GM23338 (cell line): ENCODE measurements at places on chromosomes 5 and 9.

- DNase-seq: no peak
Measured at GRCh38 chr5:110836851-110837250, 98.0 kb downstream of the SLC25A46 start.

DNA sequence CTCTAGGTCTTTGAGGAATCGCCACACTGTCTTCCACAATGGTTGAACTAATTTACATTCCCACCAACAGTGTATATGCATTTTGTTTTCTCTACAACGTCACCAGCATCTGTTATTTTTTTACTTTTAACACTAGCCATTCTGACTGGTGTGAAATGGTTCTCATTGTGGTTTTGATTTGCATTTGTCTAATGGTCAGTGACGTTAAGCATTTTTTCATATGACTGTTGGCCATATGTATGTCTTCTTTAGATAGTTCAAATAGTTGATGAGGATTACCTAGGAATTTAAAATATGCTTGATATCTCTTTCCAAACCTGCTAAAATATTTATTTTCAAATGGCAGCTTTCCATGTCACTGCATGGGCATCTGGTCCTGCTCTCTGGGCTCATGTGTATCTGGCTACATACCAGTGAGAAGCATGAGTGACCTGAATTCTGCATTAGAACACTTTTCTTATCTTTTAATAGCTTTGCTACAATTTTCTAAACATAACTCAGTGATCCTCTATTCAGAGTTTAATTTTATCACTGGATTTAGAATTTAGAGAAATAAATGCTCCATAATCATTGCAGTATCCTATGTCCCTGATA is 95.8 kb upstream of the ADAMTS16 start:
- DNase-seq: no peak

DNA sequence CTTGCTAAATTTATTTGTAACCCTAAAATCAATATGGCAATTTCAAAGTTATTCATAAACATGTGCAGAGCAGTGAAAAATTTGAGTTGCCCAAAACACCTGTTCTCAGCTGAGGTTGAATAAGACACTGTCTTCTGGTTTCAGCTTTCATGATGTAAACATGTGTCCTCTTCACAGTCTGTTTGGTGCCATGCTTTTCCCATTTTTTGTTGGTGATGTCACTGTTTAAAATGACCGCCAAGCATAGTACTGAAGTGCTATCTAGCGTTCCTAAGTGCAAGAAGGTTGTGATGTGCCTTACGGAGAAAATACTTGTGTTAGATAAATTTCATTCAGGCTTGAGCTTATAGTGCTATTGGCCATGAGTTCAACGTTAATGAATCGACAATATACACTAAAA is 580.8 kb downstream of the ACTL7B start:
- no peak for DNase-seq

DNA sequence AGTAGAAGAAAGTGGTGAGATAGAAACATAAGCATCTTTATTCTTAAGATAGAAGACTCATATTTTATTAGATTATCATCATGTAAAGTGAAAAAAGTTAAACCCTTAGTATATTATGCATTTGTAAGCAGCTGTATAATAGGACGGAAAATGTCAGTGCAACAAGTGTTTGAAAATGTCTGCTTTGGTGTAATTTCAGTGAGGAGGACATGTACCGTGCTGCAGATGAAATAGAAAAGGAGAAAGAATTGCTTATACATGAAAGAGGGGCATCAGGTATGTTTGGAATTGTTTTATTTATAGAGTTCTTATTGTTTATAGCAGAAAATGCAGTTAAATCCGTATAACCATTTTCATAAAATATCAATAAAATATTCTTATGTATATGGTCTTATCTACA is 8.9 kb downstream of the OTULIN start:
- no peak for DNase-seq

DNA sequence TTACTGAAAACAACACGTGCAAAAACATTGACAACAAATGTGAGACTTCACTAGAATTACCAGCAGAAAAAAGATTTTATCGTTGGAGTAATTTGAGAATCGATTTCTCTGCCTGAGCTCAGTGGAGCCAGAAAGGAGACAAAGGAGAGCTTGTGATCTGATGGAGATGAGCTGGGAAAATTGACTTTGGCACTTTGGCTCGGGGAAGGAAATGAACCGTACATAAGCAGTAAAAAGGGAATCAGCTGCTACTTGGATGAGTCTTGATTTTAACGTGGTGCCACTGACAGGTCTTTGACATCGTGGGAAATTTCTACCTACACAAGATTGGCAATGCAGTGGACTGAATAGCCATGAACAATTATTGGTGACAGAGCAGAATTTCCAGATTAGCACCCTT is 244.7 kb upstream of the RPS23 start:
- no peak for DNase-seq

DNA sequence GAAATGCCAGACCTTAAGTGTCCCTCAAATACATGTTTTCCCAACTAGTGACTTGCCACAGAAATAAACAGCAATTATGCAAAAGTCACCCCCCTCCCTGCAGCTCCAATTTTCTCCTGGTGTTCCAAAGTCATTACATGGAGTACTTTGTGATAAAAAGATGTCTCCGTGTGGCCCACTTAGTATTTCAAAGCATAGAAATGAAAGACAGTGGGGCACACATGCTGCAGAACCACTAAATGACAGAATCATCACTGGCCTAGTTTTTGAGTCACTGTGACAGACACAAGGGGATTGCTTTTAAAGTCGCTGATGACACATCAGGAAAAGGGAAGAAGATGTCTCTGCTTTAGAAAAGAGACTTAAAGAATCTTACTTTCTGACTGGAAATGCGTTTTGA is 323.4 kb downstream of the PSAT1 start:
- DNase-seq: no peak

DNA sequence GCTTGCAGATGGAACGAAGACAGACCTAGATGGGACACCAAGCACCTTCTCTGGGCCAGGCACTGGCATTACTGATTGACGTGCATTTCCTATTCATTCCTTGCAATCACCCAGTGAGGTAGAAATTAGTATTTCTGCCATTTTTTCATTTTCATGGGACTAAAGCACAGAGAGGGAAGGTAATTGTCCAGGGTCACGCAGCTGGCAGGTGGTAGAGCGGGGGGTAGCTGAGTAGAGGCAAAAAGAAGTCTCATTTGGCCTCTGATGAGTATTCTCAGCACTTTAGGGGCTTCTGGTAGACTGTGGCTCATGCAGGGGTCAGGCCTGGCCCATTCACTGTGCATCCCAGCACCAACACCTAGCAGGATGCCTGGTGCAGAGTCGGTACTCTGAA is 19.5 kb upstream of the DUSP1 start:
- no peak for DNase-seq

DNA sequence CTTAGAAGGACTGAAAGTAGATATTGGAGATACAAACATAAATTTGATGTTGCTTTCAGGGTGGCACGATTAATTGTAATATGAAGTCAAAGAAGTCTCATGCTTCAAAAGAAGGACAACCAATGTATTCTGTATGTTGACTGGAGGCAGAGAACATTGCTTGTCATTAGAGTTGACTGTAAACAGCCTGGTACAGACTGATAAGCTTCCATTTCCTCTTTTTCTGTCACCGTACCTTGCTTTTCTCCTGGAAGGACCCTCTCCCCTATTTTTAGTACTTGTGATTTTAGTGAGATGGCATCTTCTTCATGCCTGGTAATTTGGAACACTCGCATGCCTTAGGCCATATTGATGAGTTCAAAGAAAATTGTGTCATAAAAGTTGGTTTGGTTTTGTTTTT is 809.4 kb downstream of the PRELID2 start:
- DNase-seq: no peak

GRCh38 chr5:38607396-38607795 is 51.0 kb upstream of the LIFR start:
- DNase-seq: no peak

DNA sequence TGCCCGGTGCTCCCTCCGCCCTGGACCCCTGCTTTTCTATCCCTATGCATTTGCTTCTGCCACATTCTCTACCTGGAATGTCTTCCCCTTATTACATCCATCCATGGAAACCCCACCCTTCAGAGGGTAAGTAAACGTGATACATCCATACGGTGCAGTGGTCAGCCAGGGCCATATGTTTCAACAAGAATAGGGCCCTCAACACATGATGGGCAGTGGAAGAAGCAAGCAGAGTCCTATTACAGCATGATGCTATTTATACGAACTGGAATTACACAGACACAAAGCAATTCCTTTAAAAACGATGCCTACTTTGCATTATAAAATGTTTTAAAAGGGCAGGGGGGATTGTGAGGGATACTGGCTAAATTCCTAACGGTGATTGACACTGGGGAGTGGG is 38.2 kb upstream of the PTGS1 start:
- no peak for DNase-seq

DNA sequence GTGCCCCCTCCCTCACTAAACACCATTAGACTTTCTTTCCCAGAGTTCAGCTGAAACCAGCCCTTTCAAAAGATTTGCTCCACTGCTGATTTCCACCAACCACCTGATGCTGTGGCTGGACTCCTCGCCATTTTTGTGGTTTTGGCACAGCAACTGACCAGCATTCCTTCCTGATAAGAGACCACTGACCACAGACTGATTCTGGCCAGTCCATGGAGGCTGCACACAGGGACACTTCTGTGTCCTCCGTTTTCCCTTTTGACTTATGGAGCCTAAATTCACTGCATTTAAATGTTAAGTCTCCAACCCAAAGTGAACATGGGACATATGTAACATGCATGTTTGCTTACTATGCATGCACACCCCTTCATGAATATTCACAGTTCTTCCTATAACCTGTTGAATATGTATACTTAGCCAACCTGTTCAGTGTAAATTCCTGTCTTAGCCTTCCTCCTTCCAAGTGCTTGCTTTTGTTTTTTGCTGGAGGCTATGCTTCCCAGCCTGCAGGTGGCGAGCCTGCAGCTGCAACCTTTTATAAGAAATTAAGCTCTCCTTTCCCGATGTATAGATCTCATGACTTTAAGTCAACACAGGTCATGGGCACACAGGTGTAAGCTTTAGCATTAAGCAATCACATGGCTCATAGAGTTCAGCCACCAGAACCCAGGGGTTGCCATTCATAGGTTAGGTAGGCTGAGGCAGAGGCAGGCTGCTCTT is 78.7 kb downstream of the ACTL7B start:
- peak; percentile 59 for DNase-seq

DNA sequence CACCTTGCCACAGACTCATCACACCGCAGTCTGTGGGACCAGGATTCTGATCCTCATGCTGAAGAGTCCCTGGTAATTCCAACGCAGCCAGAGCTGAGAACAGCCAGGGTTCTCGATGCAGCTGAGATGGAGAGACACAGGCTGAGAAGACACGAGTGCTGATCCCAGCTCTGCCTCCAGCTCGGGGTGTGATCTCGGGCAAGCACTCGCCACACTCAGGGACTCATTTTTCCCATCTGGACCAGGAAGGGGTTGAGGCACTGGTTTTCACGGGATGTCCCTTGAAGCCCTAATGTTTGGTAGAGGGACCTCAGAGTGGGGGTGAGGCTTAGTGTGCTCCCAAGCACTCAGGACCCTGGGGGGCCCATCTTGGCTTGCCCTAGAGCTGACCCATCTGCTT is 200.4 kb downstream of the CDK5RAP2 start:
- no peak for DNase-seq

GRCh38 chr5:147613359-147613758 is 103.5 kb upstream of the DPYSL3 start:
- no peak for DNase-seq

GRCh38 chr9:1837453-1838084 is 177.6 kb upstream of the SMARCA2 start:
- peak; percentile 90 for DNase-seq

DNA sequence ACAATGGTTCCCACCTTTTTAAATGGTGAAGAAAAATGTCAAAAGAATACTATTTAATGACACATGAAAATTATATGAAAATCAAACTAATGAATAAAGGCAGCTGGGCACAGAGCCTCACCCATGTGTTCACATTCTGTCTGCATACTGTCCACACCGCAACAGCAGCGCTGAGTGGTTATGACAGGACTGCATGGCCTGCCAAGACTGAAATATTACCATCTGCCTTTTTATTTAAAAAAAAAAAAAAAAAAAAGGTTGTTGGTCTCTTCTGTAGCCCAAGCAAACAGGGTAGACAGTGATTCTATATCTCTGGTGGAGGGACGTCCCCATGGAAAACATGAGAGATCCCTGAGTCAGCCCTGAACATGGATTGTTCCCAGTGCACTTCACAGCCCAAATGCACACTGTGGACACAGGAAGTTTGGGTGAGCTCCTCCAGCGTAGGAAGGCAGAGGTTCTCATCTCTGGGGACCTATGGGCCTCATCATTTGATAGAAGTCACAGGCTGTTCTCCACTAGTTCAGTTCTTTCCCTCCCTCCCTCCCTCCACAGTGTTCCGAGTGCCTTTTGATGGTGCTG is 44.9 kb upstream of the SHC3 start:
- DNase-seq: no peak

GRCh38 chr5:142159354-142159753 is 50.8 kb downstream of the NDFIP1 start:
- no peak for DNase-seq

DNA sequence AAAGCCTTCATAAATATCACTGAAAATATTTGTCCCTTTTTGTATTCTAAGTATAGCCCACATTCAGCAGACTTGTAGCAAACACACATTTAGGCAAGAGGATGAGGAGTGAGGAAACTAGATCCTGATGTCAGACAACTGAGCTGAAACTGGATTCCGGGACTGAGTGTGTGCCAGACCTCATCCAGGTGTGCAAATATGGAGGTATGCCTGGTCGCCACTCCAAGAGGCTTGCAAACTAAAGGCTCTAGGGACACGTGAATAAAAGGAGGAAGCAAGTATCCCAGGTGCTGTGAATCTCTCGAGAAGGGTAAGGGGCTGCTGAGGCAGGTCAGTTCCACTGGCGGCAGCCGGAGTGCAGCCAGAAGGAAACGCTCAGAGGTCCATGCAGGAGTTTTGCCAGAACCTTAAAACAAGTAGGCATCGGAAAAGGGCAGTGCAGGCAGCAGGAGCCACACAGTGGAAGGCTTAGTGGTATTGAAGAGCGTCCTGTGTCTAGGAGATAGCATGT is 77.4 kb upstream of the ALDH1B1 start:
- DNase-seq: no peak

GRCh38 chr9:120920806-120921178 is 5.8 kb downstream of the TRAF1 start:
- no peak for DNase-seq
